Effector memory CD8-positive, alpha-beta T cell (primary cell): ENCODE measurements at places on chromosomes 7 and 10.

- DNase-seq = no peak
Measured at GRCh38 chr10:74683067-74683466, 143.3 kb upstream of the KAT6B start.

DNA sequence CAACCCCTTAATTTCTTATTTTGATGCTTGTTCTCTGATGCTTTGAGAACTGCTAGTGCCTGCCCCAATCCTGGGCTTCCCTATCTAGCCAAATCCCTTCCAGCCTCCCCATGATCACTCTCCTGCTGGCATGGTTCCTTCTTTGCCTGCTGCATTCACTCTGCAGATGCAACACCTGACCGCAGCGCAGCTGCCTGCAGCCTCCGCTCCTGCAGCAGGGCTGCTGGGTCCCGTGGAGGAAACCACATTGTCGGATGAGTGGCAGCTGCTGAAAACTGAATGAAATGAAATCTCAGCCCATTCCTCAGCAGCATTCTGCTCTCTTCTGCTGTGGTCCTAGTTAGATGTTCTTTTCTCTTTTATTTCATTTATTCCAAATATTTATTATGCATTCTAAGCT is 320.3 kb downstream of the CCDC3 start:
- no peak for DNase-seq

DNA sequence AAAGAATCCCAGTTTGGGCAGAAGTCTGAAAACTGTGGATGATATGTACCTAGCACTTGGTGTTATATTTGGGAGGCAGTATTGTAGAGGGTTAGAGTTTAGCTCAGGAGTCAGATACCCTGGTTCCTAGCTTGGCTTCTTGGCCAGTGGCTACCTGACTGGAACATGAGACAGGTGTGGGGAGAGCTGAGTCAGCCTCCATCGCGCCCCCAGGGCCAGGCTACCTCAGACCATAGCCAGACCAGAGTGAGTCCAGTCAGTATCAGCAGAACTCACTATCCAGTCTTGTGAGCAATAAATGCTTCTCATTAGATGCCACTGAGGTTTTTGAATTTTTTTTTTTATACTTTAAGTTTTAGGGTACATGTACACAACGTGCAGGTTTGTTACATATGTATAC is 26.0 kb downstream of the CYP3A5 start:
- DNase-seq = no peak

GRCh38 chr10:124735491-124736286 is 8.5 kb downstream of the FAM53B start:
- DNase-seq = no peak

GRCh38 chr10:125149680-125150047 is 10.7 kb downstream of the CTBP2 start:
- no peak for DNase-seq

DNA sequence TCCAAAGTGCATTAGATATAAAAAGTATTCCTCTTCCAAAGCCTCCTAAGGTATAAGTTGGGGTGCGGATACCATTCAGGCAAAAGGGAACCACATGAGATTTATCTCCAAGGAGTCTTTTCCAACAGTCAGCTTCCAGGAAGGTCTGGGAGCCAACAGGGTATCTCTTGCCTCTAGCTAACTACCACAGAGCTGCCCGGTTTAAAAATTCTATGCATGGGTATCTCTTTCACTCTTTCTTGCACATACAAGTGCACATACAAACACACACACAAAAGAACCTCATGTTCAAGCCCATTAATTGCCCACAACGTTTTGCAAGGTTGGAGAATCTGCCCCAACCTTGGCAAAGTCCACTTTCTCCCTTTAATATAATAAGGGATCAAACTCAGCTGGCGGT is 80.7 kb downstream of the CDK6 start:
- DNase-seq = no peak

- DNase-seq = no peak
Measured at GRCh38 chr7:151168787-151169162, 1.3 kb upstream of the GBX1 start.

GRCh38 chr7:4958477-4959301 is at the start of gene MMD2:
MMD2 (minus strand) TSS chr7:4959187; CDS start chr7:4959017, 170 bp downstream.
- no peak for DNase-seq

DNA sequence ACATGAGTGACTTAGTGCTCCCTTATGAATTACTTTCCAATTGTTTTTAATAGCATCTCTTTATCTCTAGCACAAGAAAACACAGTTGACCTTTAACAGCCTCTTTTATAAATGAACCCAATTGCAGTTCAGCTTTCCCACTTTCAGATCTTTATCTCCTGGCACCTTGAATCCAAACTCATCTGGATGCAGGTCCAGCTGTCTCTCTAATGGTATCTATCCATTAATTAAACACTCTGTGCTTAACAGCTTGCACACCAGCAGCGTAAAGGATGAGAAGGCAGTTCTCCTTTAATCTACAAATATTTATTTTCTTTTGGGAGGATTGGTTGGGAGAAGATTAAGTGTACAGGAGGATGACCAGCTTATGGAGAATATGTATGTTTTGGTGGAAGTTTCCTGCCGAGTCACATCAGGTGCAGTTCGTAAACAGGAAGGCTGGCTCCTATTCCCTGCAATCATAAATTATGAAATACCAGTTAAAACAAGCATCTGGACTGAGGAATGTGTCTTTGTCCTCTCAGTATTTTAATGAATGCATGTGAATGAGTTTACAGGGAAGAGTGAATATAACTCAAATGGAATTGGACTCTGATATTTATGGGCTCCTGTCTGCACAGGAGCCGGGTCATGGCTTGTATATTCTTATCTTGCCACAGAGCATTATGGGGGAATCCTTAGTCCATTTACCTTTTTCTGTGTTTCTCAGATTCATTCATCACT is 232.7 kb downstream of the PHF14 start:
- no peak for DNase-seq

- no peak for DNase-seq
Measured at GRCh38 chr10:117152668-117153067, 14.6 kb upstream of the VAX1 start.

- no peak for DNase-seq
Measured at GRCh38 chr7:7231000-7231399, 48.7 kb downstream of the C1GALT1 start.
